ENCODE measurements at places on chromosomes 12 and 14. TPM values are rescaled to one million over a fixed set of nuclear protein-coding genes. Genes with fewer than 3 reads are reported as not detected.

GRCh38 chr14:34338056-34338455, 124.0 kb downstream of the SPTSSA start:
- no peak for DNase-seq

GRCh38 chr12:65962036-65962430, 137.8 kb downstream of the HMGA2 start:
- DNase-seq = no peak

- DNase-seq = no peak
Observed at GRCh38 chr12:49008943-49009342, 9.6 kb downstream of the PRKAG1 start.

- no peak for DNase-seq
Observed at GRCh38 chr14:67547224-67547780, 14.2 kb downstream of the PLEKHH1 start.

DNA sequence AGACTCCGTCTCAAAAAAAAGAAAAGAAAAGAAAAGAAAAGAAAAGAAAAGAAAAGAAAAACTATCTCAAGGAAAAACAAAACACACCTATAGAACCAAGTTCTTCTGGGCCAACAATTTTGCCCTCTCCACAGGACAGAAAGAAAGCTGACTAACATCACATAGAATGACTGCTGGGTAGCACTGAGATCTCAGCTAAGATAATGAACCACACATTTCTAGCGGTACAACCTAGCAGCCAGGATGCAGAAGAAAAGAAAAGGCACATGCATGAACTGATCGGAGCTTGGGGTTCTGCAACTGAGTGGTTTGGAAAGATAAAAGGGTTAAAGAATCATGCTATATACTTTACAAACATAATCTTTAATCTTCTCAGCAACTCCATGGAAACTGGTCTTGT, 19.5 kb downstream of the TMED10 start:
- DNase-seq = no peak

DNA sequence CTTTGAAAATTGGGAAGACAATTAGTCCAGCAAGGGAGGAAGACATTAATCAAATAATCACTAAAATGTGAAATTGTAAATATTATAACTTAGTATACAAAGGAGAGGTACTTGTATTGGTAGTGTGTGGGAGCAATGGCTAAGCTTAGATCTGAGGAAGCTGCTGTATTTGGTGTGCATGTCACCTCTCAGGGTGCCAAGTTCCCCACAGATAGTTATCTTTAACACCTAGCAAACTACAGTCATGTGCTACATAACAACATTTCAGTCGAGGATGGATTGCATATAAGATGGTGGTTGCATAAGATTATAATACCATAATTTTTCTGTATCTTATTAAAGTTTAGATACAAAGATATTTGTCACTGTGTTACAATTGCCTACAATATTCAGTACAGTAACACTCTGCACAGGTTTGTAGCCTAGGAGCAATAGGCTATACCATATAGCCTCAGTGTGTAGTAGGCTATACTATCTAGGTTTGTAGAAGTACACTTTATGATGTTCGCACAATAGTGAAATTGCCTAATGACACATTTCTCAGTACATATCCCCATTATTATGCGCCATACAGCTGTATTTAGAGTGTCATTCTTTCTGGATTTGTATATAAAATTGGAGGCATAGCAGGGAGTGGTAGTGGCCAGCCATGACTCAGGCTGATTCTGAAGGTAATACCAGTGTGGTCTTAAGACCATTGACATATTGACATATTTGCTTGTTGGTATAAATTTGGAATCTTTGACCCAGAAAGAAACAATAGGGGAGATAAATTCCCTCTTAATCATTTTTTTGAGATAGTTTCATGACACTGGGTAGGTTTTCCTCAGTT, 55.8 kb downstream of the RAD51B start:
- DNase-seq = no peak

DNA sequence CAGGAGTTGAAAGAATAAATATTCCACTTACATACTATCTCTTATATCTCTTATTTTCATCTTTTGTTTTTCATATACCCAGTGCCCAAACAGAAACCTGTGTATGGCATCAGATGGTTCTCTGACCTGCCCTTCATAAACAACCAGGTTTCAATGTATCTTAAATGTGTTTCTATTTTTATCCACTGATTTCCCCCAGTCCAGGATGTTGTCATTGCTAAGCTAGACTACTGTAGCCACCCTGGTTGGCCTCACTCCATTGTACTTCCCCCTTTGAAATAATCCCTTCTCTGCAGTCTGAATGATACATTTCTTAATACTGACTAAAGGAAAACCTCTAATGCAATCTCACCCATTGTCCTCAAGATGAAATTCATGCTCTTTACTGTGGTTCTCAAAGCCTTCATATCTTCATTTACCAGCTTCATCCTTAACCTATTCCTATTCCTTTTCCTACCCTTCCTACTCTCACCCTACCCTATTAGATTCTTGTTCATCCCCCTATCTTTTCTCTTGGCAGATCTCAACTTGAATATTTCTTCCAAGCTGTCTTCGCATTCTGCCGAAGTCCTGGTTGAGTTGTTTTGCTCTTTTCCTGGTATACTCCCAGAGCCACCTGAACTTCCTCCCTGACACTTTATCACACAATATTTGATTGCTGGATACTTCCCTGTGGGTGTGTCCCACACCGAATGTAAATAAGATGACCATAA, 312.4 kb downstream of the FOXG1 start:
- DNase-seq = no peak

GRCh38 chr12:27400856-27401354, 45.6 kb upstream of the SMCO2 start:
- DNase-seq = peak; percentile 23

DNA sequence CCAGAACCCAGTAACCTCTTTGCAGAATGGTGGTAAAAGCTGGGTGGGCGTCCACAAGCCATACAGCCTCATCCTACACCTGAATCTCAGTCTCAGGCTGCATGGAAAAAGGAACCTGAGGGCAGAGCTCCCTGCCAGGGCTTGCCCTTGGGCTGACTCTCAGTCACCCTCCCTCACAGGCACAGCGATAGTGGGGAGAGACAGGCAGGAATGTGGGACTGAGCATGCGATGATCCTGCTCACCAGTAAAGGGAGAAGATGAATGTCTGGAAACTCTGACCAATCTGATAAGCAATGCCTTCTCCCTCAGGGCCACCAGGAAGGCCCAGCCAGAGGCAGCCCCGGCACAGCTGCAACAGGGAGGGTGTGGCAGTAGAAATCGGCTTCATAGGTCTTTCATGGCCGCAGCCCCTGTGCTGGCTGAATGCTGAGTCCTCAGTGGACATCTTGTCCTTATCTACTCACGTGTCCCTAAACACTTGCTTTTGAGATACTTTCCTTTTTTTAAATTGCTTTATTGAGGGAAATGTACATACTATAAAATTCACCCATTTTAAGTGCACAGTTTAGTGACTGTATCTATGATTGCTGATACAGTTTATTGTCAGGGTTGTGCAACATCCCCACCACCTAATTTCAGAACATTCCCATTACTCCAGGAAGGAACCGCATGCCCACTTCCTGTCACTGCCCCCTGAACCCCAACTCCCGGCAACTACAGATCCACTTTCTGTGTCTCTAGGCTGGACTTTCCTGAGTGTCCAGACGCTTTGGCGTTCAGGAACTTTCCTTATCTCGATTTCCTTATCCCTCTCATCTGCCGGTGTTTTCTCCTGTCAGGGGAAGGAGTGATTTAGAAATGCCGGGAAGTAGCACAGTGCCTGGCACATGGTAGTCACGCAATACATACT, 258.1 kb downstream of the PCNX1 start:
- no peak for DNase-seq

DNA sequence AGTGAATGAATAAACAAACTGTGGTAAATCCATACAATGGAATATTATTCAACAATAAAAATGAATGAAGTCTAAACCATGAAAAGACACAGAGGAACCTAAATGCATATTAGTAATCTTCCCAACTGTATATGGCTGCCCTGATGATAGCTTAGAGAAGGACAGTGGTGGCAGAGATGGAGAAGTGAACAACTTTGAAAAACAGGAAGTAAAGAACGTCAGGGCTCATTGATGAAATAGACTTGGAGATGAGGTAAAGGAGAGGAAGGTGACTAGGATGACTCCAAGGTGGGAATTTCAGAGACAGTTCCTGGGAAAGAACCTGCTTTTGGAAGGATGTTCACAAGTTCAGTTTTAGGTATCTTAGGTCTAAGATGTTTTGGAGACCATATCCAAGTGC, 36.3 kb upstream of the NT5DC3 start:
- DNase-seq = no peak

DNA sequence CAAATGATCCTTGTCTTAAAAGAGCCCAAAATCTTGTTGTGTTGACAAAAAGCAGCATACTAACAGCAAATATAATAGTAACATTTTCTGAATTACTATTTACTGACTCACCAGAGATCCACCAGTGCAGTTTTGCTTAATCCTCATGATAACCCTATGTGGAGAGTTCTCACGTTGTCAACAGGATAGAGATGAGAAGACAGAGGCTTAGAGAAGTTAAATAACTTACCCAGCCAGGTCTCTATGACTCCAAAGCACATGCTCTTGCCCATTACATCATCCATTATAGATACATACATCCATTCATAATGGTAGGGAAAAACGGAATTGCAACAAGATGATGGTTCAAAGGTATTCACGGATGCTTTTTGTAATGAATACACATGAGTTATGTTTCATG, 111.9 kb downstream of the PAX9 start:
- no peak for DNase-seq

DNA sequence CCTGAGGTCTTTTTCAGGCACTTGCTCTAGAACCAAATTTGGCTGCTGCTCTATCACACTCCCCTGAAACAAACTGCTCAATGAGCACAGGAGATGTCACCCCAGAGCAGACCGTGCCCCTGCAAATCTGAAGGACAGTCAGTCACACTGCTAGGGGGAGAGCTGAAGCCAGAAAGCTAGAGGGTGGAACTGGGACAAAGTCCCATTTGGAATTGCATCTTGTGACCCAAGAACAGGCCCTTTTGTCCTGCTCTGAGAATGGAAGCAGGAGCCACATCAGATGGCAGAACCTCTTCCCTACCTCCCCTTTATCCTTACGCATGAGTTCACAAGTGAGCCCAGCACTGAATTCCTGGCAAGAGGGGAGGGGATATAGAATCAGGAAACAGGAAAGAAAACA, 64.7 kb downstream of the MAP3K9 start:
- peak; percentile 19 for DNase-seq

- DNase-seq = no peak
Observed at GRCh38 chr14:35632676-35633075, 98.7 kb downstream of the INSM2 start.

GRCh38 chr14:94644102-94644535, 31.9 kb downstream of the SERPINA3 start:
- DNase-seq = no peak

DNA sequence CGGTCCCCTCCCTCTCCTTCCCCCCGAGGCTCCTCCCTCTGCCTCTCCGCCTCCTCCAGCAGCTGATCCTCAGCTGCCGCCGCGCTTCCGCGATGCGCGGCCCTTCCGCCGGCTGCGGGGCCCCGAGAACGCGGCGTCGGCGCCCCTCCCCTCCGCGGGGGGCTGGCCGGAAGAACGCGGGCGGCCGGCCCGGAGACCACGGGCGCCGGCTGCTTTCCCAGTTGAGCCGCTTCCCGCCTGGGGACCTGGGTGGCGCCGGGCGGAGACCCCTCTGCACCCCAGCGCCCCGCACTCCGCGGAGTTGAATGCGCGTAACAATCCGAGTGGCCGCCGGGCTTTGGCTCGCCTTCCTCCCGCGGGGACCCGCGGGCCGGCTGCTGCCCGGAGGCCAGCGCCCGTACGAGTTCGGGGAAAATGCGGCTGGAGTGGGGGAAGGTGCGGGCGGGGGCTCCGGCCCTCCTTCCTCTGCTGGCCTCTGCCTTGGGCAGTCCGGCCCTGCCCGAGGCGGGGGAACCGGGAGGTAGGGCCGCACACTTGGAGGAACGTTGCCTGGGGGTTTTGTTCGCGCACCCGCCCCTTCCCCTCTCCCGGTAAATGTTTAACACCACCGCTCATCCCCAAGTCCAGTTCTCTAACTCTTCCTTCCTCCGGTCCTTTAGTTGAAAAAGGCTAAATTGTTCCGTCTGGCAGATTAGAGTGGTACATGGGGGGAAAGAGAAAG, 393 bp upstream of the DCAF5 start:
- DNase-seq = peak; percentile 47

- no peak for DNase-seq
Observed at GRCh38 chr14:64958201-64958600, 13.9 kb downstream of the RAB15 start.

DNA sequence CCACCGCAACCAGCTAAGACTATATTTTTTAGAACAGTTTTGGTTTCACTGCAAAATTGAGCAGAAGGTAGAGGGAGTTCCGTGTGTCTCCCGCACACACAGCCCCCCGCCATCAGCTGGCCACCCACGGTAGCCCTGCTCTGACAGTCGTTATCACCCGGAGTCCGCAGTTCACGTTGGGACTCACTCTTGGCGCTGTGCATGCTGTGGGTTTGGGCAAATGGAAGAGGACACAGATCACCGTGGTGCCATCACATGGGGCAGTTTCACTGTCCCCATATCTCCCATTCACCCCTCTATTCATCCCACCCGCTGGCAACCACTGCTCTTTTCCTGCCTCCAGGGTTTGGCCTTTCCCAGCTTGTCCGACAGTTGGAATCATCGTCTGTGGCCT, 31.8 kb upstream of the ULK1 start:
- no peak for DNase-seq

DNA sequence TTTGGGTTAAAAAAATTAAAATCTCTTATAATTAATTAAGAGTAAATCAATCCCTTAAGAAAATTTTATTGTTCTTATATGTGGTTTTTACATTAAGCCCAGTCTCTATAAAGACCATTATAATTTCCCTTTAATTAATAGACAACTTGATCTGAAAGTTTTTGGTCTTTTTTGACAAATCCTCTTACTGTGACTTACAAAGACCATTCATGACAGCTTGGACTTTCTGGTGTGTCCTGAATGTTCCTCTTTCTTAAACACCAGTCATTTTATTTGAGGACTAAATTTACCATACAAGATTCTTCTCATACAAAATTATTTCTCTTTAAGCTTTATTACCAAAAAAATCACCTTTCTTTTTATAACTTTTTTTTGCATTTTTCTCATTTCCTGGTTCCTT, 368.3 kb downstream of the ADGRD1 start:
- no peak for DNase-seq

GRCh38 chr14:24944800-24945199, 105.1 kb downstream of the STXBP6 start:
- peak; percentile 39 for DNase-seq

GRCh38 chr12:56565510-56566101, 44.0 kb downstream of the RBMS2 start:
- peak; percentile 22 for DNase-seq

Gene SIX6
- total RNA-seq = not detected

Gene LBHD2
- not detected for total RNA-seq

Gene TAS2R46
- 4.5 TPM for total RNA-seq

Gene PSME2
- total RNA-seq = 41.4 TPM

Gene SLC38A4
- total RNA-seq = 1.2 TPM

Gene OR6C2
- total RNA-seq = not detected

Gene EML5
- total RNA-seq = 6.8 TPM

Data from thyroid gland (tissue), 4 donors.